ENCODE measurements at places on chromosomes 4 and X.

DNA sequence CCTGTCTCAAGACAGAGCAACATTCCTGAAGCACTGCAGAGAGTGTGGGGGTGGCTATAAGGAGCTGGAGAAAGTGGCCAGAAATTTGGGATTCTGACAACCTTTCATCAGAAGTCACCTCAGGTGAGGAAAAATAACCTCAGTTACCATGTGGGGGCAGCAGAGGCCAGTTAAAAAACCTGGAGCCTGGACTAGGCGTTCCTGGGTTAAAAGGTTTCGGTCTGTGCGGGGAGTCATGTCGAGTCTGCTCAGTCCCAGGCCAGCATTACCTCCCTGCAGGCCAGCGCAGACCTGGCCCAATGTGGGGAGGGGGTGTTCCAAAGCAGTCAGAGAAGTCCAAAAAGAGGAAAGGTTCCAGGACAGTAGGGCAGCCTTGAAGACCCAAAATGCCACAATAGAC, 10.9 kb upstream of the NALF2 start:
- no peak for DNase-seq

DNA sequence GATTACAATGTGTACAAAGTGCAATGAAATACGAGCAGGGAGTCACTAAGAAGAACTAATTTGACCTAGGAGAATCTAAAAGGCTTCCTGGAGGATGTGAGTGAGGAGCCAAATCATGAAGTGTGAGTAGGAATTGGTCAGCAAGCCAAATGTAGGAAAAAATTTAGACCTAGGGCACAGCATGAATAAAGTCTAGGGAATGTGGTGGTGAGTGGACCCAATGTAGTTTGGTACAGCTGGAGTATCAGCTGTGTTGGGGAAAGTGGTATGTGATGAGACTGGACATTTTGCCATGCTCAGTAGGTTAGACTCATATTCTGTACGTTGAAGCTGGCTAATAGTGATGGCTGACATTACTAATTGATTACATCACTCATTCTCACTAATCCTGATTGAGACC, 191.0 kb downstream of the AFF2 start:
- no peak for DNase-seq

- DNase-seq = peak; percentile 38
Measured at GRCh38 chrX:40267334-40268187, 169.8 kb upstream of the BCOR start.

DNA sequence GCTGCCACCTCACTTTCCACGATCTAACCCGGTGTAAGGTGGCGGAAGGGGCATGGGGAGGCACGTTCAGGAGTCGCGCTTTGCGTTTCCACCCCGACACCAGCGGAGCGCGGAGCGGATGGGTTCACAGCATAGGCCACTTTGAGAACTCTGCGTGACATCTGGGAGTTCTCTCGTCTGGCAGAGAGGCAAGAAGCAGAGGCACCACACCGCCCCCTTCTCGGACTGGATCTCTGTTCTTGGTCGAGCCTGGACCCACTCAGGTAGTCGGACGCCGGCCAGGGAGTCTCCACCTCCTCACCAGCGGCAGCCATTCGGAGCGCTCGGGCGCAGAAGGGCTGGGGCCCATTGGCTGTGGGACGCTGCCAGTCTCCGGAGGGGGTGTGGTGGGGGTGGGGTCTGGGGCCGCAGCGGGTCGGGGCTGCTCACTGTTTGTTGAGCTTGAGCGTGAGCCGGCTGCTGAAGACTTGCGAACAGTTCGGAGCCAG, at the start of gene DACH2:
Gene DACH2 (plus strand): TSS at position 428 of the 488 bp plus-strand sequence.
- peak; percentile 77 for DNase-seq

DNA sequence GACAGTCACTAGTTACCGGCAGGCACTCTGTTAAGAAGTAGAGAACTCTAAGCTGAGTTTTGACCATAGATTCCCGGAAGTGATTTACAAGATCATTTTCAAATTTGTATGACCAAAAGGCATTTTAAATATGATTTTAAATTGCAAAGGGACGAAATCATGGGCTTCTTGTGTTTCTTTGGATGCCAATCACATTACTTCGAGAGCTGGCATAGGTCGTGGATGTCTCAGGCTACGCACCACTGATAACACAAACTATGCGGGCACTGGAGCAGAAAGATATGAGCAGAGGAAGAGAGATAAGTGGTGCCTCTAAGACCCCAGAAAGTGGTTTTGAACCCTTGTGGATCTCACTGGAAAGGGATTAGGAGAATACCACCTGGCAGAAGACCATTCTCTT, 294.2 kb upstream of the FTHL17 start:
- no peak for DNase-seq

DNA sequence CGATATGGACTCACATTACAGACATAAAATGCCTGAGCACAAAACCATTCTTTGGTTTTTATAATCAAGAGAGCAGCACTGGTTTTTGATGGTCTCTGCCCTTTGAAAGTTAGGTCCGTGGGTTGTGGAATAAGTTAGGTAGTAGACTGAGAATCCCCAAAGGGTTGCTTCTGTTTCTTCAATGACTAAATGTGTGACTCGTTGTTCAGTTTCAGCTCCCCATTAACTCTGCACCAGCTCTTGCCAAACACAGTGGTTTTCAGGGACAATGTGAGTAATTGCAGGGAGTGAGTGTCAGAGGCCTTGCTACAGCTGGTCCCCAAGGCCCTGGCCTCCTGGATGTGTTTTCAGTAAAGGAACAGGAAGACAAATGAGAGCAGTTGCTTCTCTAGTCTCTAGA, 24.8 kb downstream of the SMIM20 start:
- peak; percentile 47 for DNase-seq

DNA sequence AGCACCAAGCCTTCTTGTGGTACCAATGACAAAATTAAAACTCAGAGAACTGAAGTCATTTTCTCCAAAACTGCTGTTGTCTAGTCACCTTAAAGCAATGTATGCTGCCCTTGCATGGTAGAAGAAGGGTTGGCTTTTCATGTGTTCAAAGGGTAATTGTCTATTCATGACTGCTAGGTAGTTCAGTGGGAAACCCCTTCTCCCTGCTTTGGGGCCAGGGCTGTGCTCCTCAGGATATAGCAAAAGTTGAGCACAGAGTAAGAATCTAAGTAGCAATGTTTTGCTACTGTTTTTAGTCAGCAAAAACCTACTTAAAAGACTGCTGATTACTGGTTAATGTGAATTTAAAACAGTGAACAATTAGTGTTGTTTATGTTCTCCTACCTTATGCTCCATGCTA, 30.8 kb upstream of the FAM9B start:
- no peak for DNase-seq

GRCh38 chr4:52265781-52266525, 214.8 kb downstream of the SPATA18 start:
- DNase-seq = no peak

- no peak for DNase-seq
Measured at GRCh38 chr4:180827232-180828009, 1415.8 kb upstream of the TENM3 start.

DNA sequence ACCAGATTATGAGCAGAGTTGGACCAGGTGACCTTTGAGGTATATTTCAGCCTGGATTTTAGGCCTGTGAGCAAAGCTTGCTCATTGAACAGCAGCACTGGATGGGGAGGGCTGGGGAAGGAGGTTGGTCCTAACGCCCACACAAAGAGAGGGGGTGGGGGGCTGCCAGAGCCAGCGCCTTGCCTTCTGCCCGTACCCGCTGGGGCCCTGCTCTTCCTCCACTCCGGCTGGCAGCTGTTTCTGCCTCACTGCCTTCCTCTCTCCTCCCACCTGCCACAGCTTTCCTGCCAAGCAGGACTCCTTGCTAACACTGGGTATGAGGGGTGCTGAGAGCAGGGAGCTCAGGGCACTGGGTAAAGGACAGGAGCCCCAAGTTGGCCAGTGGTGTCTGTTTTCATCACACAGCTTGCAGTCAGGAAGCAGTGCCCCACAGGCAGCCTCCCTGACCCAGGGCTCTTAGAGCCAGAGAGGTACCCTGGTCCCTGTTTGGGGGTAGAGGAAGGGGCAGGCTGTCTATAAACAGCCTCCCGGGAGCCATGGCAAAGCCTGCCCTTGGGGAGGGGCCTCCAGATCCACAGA, 6.1 kb downstream of the NALF2 start:
- no peak for DNase-seq

DNA sequence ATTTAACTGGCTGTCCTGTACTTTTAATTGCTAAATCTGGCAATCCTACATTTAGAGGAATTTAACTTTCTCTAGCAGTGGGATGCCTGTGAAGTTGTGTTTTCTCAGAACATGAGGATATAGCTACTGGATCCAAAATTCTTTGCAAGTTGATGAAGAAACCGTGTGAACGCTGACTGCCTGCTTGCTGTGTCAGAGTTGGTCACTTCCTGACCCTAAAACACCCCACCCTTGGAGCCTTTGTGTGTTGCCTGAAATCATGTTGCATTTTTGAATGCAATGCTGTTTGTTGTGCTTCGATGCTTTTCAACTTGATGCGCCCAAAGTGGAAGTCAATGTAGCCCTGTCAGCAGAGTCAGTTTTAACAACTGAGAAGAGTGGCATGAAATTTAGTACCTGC, 211.2 kb downstream of the ANK2 start:
- no peak for DNase-seq

DNA sequence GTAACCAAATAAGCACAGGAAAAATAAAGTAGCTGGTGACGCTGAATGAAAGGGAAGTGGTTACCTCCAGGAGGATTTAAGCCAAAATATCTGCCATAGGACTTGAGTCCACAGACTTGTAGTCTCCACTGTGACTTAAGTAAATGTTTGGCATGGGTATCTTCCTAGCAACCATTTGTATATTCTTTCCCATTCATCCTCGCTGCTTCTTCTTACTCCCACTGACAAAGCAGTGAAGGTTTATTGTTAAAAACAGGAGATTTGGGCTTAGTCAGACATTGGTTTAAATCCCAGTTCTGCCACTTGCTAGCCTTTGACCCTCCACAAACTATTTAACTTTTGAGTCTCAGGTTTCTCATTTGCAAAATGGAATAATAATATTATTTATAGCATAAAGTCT, 22.3 kb downstream of the COL4A6 start:
- no peak for DNase-seq

Data from left cardiac atrium (tissue), 4 donors.